ENCODE measurements at places on chromosomes 16 and 17.

DNA sequence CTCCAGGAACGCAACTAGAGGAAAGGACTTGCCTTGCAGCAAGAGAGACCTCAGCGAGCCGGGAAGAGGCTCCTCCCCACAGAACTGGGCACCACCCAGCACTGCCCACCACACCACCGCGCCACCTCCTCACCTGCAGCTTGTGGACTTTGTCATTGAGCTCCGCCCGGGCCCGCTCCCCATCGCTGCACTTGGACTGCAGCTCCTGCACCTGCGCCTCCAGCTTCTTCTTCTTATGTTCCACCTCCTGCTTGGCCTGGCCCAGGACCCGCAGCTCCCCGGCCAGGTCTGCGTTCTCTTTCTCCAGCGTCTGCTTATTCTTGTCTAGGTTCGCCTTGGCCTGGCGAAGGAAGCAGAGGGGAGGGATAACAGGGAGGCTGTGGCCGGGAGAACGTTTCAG, 76.7 kb downstream of the NDE1 start:
- DNase-seq = no peak

DNA sequence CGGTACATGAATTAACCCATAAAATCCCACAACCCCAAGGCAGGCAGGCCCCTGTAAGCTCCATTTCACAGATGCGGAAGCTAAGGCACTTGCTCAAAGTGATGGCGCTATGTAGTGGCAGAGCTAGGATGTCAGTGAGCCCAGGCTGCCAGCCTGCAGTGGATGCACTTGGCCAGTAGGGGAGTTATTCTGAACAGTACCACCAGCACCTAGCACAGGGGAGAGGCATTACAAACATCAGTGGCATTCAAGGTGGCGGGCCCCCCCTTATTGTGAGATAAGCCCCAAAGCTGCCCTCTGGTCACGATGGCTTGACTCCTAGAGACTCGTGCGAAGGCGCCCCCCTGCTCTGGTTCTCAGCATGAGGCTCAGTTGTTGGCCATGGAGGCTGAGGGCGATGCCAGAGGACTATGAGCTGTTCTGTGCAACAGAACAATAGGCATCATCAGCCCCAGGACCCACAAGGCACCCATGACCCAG, 33.8 kb downstream of the GTF3C1 start:
- peak; percentile 54 for DNase-seq

GRCh38 chr17:47694581-47695428, 844 bp downstream of the TBKBP1 start:
- DNase-seq = no peak

GRCh38 chr17:83109793-83110645, 30.6 kb downstream of the METRNL start:
- peak; percentile 69 for DNase-seq

DNA sequence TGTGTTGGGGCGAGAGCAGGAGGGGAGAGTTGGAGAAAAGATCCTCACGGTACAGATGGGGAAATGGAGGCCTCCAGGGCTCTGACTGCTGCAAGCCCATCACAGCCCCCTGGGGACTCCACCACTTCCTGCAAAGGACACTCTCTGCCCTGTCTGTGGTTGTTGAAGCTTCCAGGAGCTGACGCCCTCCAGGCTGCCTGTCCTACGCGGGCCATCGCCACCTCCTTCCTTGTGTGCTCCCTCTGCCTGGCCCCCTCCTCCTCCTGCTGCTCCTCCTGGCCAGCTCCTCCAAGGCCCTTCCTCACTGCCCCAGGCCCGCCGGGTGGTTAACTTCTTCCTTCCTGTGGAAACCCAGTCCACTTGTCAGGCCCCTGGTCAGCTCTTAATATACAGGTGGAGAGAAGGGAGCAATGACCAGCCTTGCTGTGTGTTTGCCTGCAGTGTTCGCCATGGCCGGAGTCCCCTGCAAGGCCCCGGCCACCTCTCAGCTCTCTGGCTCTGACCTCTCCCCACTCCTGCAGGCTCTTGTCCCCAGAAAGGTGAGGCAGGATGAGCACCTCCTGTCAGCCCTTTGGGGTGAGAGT, 18.4 kb upstream of the STAC2 start:
- no peak for DNase-seq

GRCh38 chr16:19588661-19589060, 33.2 kb downstream of the VPS35L start:
- no peak for DNase-seq

- DNase-seq = no peak
Observed at GRCh38 chr16:79104567-79104966, 496.0 kb downstream of the MAF start.

GRCh38 chr17:33390479-33391176, 97.5 kb upstream of the ASIC2 start:
- no peak for DNase-seq

DNA sequence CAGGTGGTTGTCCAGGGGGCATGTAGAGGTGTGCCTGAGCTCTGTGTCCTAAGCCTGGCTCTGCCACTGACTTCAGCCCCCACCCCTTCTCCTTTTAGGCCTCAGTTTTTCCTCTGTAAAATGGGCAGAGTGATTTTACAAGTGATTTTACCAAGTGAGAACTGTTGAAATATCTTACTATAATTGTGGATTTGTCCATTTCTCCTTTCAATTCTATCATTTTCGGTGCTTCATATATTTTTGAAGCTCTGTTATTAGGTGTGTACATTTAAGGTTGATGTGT, 21.7 kb upstream of the HOXB9 start:
- no peak for DNase-seq

- DNase-seq = no peak
Observed at GRCh38 chr16:29821643-29822115, 1.4 kb downstream of the MVP start.

DNA sequence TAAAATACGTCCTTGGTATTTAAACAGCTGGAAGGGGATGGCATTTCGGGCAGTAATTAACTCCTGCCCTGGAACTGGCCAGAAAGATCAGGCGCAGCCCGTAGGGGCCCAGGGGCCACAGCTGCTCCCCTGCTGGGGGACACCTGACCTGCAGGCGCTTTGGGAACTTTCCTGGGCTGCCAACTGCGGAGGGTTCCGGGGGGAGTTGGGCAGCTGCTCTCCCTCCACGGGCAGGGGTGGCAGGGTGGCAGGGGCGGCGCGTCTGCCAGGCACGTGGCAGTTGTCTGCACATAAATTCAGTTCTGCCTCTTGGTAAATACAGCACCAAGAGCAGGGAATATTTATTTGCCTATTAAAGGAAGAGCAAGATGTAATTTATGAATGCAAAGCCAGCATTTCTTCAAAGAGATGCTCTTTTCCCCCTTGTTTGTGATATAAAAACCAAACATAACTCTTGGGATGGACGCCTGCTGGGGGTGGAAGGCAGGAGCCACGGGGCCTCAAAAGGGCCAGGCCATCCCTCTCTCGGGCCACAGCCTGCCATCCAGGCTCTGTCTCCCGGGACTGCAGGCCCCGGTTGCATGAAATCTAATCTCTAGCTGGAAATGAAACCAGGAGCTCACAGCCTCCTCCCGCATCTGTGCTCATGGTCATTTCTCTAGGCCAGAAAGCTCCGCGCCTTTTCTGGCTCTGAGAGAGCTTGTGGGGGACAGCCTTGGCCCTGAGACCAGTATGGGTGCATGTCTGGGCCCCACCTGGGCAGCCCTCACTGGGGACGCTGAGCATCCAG, 29.9 kb upstream of the CHMP6 start:
- DNase-seq = no peak

DNA sequence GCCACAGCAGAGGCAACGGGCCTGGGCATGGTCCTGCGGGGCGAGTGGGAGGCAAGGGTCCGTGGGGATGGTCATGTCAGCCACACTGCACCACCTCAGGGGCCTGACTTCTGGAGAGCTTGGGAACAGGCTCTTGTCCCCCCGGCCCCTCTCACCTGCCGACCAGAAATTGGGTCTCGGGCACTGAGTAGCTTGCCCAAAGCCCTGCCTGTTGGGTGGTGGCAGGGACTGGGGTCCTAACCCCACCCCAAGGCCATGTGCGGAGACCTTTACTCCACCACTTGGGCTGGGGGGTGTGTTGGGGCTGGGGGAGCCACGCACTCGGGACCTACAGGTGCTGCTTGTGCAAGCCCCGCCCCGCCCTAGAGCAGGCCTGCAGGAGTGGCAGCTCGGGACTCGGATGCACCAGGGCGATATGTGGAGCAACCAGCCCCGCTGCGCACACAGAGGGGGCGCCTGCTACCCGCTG, 24.2 kb upstream of the CHMP6 start:
- no peak for DNase-seq

- peak; percentile 80 for DNase-seq
Observed at GRCh38 chr17:57747221-57748017, 2.3 kb upstream of the CCDC182 start.

DNA sequence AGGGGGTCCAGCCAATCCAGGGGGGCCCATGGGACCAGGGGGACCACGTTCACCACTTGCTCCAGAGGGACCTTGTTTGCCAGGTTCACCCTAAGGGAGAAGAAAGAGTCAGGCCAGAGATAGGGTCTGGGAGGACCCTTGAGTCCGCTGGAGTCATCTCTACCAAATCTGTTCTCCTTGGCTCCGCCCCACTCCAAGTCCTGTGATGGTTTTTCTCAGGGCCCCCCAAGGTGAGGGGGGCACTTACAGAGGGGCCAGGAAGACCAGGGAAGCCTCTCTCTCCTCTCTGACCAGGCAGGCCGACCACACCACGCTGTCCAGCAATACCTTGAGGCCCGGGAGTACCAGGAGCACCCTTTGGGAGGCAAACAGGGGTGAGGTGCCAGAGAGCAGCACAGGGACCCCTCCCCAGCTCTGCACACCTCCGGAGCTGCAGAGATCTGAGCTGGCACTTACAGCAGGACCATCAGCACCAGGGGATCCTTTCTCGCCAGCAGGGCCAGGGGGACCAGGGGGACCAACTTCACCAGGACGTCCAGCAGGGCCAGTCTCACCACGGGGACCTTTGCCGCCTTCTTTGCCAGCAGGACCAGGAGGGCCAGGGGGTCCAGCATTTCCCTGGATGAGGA, 12.4 kb downstream of the COL1A1 start:
- no peak for DNase-seq

DNA sequence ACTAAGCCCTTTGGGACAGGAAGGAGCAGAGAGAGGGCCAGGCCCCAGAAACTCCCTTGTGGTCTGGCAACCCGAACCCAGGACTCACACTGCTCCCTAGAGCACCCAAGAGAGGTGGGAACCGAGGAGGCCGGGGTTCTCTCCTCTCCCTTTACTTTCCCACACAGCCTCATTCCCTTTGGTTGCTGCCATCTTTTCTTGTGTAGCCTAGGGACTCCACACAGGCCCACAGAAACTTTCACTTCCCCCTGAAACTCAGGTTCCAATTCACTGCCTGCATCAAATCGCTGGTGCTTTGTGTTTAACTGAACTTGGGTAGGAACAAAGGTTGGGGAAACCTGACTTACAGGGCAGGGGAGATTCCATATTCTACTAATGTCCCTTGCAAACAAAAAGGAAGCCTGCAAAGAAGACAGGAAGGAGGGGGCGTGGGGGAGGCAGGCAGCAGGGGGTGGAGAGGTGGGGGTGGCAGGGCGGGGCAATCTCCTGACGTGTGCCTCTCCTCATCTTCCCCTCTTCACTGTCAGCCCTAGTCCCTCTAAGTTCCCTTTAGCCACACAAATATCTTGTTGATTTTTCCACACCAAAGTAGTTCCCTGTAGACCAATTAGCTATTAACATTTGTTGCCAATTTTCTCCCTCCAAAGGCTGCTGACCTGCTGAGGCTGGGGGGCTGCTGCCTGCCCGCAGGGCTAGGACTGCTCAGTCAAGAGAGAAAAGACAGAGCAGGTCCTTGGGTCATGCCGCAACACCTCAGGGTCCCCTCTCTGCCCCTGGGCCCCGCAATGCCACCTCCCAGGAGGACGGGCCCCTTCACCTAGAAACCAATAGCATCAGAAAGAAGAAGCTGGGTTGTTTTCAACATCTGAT, 8.0 kb downstream of the ST3GAL2 start:
- DNase-seq = no peak

- no peak for DNase-seq
Observed at GRCh38 chr17:77667478-77667877, 291.0 kb upstream of the TNRC6C start.

- no peak for DNase-seq
Observed at GRCh38 chr17:74455025-74455545, 11.3 kb upstream of the CD300A start.

GRCh38 chr16:85253084-85253941, 141.0 kb upstream of the CIBAR2 start:
- peak; percentile 97 for DNase-seq

DNA sequence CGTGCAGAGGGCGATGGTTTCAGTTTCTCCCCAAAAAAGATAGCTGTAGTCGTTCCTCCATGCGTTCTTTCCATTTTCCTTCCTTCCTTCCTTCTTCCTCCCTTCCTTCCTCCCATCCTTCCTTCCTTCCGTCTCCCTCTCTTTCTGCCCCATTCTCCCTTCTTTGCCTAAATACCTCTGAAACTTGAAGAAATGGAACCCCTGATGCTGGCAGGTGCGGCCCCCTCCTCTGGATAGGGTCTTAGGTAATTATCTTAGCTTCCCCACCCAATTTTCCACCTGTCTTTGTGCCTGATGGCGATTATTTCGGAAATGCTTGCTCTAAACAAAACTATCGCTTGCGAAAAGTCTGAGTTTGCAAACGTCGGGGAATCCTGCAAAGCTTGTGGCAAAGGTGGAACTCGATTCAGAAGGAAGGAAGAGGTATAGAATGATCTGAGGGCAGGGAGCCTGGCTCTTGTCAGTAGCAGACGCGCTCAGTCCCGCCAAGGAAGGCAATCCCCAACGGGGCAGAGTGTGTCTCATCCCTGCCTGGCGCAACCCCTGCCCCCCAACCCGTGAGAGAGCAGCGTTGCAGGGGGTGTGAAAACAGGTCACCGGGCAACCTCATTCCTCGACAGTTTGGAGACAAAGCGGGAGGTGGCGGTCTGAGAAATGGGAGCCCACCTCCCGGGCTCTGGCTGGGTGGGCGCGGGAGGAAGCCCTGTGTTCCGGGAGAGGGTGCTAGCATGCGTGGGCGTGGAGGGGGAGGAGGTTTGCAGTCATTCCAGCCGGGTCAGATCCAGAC, 2.9 kb upstream of the CBX8 start:
- no peak for DNase-seq

GRCh38 chr17:8836821-8837562, 30.5 kb downstream of the PIK3R6 start:
- DNase-seq = no peak

- no peak for DNase-seq
Observed at GRCh38 chr17:18084256-18084655, 3.5 kb upstream of the DRG2 start.

DNA sequence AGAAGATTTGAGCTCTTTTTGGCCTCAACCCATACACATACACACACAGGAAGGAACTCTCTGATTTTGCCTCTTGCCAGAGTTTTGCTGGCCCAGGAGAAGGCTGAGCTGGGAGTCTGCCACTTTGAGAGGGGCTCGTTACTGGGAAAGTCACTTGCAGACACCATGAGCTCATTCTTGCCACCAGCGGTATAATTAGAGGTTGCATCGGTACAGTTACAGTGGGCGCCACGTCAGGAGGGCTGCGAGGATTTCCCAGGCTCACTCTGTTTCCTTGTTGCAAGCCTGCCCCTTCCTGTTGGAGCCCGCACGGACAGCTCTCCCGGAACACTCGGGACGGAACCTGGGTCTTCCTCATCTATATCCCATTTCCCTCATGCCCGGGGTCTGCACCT, 3.1 kb upstream of the SDK2 start:
- no peak for DNase-seq

- DNase-seq = peak; percentile 57
Observed at GRCh38 chr16:87420026-87421002, 28.2 kb downstream of the MAP1LC3B start.

- no peak for DNase-seq
Observed at GRCh38 chr17:75250009-75250471, 11.4 kb downstream of the GGA3 start.
